ENCODE measurements at places on chromosomes 7 and 10.

GRCh38 chr7:17687361-17687760 is 252.9 kb downstream of the SNX13 start:
- no peak for DNase-seq

DNA sequence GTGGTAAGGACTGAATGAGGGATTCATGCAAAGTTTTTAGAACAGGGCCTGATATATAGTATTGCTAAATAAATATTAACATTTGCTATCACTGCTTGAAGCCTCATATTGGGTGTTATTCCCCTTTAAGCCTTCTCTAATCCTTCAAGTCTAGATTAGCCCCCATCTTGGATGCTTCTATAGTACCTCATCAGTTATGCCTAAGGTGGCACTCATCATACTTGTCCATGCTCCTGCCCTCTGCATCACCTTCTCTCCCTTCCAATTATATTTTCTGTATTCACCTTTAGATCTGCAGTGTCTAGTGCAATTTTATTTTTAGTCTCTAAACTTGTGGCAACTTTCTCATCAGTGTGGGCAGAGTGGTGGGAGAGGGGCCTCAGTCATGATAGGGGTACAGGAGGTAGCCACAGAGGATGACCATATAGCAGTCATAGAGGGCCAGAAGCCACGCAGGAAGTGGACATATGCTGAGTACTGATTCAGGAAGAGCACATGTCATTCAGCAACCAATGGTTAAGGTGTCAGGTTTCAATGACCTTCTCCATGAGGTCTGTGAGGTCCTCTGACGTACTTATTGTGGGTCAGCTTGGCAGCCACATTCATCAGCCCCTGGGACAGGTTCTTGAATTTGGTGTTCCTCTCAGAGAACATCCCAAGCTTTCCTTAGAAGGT is 2.5 kb downstream of the ENTPD1 start:
- no peak for DNase-seq

DNA sequence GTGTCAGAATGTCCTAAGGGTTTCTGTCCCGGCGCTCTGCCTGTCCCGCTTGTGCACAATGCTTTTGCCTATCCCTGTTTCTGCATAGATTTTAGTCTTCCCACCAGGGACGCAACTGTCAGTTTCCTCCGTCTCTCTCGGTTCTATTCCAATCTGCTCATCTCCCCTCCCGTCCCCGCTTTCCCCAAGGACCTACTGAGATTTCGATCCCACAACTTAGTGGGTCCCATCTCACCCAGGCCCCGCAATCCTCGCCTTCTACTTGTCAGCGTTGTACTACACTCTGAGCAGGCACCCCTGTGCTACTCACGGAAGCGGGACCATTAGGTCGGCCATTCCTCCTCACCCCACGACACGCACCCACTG is 519 bp upstream of the ZNF655 start:
- no peak for DNase-seq

DNA sequence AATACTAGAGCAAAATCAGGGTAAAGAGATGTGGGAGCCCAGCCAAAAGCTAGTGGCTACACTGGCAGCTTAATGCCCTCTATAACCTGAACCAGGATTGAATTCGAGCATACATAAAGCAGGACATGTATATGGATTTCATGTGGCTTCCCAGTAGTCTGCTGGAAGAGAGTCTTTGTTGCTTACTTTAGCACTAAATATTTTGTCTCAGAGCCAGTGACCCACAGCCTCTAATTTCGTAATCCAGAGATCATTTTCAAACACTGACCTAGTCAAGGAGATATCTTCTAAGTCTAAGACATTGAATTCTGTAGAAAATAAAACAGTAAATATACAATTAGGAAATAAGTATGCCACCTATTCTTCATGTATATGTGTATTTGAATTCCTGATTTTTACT is 64.2 kb upstream of the GNAI1 start:
- DNase-seq: no peak

- DNase-seq: no peak
Measured at GRCh38 chr7:7178906-7179305, 3.4 kb upstream of the C1GALT1 start.

DNA sequence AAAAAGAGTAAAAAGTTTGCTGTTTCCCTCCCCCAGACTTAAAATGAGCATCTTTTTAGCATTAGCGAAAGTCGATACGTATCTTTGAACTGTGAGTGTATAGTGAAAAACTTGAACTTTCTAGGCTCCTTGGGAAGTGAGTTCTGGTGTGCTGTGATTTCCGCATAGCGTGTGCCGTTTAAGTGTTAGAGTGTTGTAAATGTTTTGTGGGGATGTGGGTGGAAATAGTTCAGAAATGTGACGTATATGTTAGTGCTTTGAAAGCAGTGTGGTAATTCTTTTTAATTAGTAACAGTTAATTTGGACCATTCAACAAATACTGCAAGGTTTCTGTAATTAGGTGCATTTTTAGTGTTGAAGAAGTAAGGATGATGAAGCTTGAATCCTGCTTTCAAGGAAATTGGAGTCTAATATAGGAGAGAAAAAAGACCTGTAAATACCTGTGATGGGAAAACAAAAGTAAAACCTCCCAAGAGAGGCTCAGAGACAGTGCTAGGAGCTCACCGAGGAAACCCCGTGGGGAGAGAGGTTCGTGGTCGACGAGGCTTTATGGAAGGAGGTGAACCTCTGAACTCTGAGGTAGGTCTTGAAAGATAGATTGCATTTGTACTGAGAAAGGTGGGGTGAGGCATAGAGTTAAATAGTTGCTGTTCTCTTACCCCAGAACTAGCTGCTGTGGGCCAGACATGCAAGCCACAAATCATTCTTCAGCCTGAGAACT is 40.8 kb downstream of the RBM33 start:
- DNase-seq: no peak

GRCh38 chr10:25057886-25058285 is 41.5 kb downstream of the THNSL1 start:
- DNase-seq: no peak

DNA sequence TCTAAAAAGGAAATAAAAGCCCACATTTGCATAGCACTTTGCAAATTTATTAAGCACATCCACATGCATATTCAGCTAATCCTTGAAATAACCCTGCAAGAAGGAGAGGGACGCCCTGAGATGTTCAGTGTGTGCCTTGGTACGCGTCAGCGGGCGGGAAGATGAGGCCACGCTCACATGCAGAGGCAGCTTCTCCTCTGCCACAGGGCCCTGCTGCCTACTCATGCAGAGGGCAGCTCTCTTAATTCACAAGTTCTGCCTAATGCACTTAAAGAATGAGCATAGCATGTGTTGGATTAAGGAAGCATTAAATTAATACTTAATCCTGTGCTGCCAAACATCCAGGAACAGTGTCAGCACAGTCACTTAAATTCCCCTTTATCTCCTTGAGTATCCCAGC is 132.3 kb downstream of the HECW1 start:
- no peak for DNase-seq

DNA sequence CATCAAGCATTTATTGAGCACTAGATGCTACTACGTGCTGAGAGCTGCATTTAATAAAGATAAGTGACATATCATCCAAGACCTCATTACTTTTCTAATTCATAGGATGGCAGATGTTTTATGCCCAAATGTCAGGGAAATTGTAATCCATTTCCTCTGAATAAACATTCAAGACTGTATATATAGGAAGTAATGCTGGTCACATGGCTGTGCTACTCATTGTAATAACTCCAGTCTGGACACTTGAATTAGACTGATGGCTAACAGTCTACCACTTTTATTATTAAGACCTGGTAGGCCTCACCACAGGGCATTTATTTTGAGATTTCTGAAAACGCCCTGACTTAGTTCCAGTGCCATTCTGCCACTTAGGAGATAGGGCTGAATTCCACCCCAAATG is 36.6 kb downstream of the PIK3AP1 start:
- no peak for DNase-seq

- DNase-seq: no peak
Measured at GRCh38 chr10:118488710-118489497, 106.5 kb downstream of the PRLHR start.

- no peak for DNase-seq
Measured at GRCh38 chr10:508726-509125, 180.7 kb downstream of the DIP2C start.

- DNase-seq: no peak
Measured at GRCh38 chr7:101237206-101238067, at the start of gene CLDN15. Gene CLDN15, minus strand, starts transcription at chr7:101237802. Its CDS starts 221 bp downstream, at chr7:101237581.

- DNase-seq: no peak
Measured at GRCh38 chr7:141737118-141737835, 881 bp upstream of the SSBP1 start.

DNA sequence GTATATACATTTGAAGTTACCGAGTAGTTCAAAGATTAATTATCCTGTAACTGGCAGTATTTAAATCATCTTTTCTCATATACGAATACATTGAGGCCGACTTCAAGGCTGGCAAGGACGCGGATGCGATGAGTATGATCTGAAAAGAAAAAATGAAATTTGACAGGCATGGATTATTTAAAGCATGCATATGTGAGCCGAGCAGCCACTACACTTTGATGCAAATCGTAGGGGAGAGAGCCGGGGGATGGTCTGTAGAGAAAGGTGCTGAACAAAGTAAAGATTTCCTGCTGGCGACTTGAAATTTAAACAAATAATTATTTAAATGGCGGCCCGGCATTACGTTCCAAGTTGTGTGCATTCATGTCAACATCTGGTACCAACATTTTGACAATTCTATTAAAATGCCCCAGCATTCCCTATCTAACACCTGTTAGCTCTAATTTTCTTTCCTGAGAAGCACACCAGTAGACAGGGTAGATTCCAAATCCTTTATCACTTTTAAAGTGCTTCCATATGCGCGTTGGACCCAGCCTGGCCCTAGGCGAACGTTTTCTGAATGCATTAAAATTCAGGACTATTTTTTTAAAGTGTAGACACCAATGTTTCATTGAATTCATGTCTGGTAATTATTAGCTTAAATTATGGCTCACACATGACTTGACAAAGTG is 188.7 kb downstream of the EMX2 start:
- DNase-seq: no peak

DNA sequence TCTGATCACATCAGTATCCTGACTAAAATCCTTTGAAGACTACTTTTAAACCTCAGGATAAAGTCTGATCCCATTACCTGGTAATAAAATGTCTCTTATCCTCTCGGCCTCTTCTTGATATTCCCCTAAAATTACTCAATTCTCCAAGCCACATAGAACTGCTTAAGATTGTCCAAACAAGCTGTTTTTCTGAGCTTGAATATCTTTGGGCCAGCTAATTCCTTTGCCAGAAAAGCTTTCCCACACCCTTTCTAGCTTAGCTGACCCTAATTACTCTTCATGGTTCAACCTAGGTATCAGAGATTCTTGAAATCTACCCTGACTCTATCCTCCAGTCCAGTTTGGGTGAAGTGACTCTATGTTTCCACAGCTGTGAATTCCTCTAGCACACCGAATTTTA is 328.6 kb downstream of the CRPPA start:
- DNase-seq: no peak

- no peak for DNase-seq
Measured at GRCh38 chr7:55440040-55440690, 75.0 kb downstream of the LANCL2 start.

DNA sequence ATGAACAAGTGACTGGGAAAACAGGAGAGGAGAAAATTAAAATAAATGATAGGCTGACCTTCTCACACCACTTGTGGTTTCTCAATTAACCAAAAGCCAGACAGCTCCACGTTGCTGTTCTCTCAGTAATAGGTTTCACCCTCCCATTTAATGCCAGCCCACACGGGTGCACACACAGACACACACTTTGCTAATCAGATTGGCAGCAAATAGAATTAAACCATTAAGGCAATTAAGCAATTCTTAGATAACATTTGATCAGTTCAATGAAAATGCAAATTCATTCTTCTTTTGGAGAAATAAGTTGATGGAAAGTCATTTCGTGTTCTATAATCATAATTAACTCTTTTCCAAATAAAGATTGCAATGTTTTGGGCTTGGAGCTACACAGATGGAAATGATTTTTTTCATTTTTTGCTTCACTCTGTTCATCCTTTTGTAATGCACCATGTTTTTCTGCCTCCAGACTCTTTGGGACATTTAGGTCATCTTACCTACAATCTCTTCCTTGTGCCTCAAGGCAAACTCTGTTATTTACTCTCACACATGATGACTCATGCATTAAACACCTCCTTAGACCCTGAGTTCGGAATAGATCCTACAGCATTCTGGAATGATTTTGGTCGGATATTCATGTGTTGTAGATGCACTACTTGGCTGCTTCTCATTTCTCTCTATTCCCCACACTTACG is 700.7 kb downstream of the AUTS2 start:
- no peak for DNase-seq

- DNase-seq: no peak
Measured at GRCh38 chr10:58063861-58064480, 203.7 kb downstream of the IPMK start.

- no peak for DNase-seq
Measured at GRCh38 chr10:124685261-124685660, 58.9 kb downstream of the FAM53B start.

- peak; percentile 54 for DNase-seq
Measured at GRCh38 chr7:17131060-17131345, 167.4 kb upstream of the AHR start.

DNA sequence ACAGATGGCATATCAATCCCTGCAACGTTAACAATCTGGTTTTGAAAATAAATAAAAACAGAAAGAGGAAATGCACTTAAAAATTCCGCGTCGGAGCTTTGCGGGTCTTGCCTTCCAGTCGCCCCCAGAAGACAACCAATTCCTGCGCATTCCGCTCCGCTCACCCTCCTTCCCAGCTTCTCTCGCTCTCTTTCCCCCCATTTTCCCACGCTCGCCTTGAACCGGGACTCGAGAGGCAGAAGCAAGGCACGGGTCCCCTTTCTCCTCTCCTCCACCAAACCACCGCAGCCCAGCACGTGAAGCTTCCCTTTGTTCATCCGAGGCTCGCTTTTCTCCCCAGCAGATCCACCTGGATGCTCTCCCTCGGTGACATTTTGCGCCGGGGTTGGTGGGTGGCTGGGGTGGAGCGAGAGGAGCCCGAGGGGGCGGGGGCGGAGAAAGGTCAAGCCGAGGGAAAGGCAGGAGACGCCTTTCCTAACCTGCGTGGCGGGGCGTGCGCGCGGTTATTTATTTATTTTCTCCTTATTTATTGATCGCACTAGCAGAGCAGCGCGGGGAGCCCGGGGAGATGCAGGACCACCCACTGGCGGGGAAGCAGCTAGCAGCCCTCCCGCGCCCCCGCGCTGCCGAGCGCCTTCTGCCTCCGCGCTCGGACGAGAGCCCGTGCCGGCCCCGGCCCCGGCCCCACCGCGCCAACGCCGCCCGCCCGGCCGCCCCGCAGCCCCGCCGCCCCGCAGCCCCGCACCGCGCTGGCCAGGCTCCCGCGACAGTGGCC is at the start of gene KCND2:
KCND2 (plus strand) TSS at position 475 of the 775 bp plus-strand sequence.
- DNase-seq: peak; percentile 22

DNA sequence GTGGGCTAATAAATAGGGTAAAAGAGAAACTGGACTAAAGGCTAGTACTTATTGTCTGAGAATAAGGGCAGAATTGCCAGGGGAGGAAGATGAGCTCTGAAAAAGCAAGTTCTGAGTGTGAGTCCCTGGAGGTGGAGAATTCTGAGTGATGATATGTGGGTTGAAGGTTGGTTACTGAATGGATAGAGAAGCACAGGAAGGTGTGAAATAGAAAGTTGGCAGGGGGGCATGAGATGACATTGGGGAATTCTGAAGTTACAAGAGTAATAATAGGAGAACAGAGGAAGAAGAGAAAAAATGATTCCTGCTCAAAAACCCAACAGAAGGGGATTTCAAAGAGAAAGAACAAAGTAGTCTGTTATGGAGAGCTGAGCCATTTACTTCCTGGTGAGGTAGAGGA is 76.9 kb downstream of the PRKCQ start:
- DNase-seq: no peak

All from renal pelvis (tissue), 12 donors.